ENCODE measurements at places on chromosomes 2 and 18.

DNA sequence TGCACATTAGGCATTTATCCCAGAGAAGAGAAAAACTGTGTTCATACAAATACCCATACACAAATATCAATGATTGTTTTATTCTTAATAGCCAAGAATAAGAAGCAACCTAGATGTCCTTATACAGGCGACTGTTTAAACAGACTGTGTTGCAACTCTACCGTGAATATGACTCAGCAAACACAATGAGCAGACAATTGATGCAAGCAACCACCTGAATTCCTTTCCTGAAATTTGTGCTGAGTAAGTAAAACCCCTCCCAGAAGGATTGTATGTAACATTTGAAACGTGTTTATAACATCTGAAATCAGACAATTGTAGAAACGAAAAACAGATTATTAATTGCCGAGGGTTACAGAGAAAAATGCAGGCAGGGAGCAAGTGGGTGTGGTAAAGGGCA is 621.9 kb upstream of the SOX11 start:
- no peak for DNase-seq

DNA sequence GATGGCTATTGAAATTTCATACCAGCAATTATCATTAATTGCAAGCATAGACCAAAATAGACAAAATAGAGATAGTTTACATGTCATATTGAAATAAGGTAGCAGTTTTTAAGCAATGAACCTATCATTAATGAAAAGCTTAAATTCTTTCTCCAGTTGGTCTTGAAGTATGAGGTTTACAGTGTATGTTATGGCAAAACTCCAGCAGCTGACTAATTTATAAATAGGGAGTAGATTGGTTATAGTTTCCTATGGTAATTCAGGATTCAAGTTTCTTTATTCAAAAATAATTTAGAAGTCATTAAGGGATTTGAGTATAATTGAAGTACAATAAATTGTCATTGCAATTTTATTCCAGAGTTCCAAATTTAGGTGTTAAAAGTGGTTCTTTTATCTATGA is 69.6 kb upstream of the COL5A2 start:
- no peak for DNase-seq

DNA sequence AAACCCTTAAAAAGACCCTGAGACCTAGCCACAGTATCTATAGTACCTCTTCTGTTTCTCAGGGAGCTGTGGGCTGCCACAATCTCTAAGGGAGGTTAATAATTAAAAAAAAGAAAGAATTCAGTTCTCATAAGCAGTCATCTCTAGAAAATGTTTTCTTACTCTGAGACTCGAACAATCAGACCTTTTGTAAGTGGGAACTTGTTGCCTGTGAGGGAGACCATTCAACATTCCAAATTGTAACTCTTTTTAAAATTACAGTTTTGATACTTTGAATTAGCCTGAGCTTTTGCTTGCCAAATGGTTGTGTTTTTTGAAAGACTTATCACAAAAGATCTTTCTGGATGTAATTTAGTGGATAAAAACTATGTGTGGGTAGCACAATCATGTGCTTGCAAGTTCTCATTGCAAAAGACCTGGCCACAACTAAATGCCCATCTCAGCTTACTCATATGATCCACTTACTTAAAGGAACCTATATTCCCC is 33.3 kb downstream of the IL1R2 start:
- DNase-seq, result no peak

DNA sequence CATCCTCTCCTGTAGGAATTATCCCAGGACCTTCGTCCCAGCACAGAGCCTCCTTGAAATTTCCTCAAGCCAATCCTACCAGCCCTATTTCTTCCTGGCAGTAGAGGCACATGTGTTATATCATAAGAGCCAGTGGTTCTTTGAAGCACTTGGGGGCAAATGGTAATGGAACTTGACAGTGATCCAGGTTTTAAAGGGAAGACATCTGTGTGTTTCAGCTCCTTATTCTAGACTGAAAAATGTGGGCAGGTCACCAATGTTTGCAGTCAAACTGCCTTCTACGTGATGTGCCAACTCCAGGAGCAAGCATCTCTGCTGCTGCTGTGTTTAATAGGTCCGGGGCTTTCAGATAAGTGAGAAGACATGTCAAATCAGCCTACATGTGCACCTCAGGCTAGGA is 157.1 kb downstream of the GALNT14 start:
- no peak for DNase-seq

DNA sequence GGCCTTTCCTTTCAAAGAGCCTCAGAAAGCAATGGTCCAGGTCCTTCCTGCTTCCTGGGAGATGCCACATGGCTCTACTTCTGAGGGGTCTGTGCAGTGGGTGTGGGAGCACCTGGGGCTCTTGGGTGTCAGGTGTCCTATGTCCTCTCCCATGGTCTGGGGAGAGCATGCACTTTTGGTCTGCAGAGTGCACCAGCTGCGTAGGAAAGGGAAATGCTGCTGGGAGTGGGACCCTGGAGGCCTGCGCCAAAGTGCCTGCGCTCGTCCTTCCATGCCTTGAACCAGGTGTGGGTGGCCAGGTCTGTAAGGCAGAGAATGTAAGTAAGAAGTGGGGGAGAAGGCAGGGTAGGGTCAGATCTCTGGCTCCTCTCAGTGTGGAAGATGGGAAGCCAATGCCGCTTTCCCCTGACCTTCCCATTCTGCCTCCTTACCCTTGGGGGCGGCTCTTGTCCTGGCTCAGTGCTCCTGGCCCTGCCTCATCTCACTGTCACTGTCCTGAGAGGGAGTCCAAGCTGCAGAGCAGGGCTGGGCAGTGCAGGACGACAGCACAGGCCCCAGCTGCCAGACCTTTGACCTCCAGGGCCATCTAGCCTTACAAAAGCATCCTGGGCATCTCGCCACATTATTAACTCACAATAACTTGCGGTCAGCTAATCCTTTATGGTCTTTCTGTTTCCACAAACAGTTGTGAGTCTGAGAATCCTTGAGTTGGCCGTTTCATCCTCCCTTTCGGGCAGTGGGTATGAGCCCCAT is 6.6 kb upstream of the PROM2 start:
- DNase-seq, result no peak

DNA sequence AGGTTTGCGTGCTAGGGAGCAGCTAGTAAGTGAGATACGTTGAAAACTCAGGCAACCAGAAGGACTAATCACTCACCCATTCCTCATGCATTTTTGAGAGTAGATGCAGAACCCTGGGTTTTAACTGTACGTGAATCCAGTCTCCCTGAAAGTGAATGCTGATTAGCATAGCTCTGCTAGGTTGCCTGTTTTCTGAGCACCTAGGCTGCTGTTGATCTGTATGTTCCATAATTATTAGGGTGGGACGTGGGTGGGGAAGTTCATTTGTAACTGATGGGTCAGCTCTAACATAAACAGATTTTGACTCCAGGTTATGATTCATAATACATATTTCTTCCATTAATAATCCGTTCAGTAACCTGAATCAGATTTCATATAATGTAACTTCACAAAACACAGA is 379.0 kb upstream of the FANCL start:
- DNase-seq, result no peak

DNA sequence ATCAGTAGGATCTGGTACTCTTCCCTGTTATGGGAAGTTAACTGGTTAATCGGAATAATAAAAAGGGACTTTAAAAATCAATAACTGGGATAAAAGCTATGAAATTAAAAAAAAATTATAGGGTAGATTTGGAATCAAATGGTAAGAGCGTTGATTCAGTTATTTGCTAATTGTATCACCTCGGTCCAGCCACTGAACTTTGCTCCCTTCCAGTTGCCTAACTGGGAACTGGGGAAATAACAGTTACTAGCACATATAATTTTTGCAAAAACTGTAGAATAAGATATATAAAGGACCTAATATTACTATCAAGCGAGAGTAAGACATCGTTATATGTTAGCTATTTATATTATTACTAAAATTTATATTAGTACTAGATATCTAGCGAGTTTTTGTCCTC is 302.1 kb downstream of the LRP1B start:
- no peak for DNase-seq

- no peak for DNase-seq
Measured at GRCh38 chr18:2515171-2515787, 56.0 kb downstream of the METTL4 start.

GRCh38 chr2:28084564-28084963 is 194.0 kb downstream of the BABAM2 start:
- no peak for DNase-seq

- DNase-seq, result no peak
Measured at GRCh38 chr2:14425869-14426268, 206.6 kb upstream of the LRATD1 start.

GRCh38 chr2:66095820-66096345 is 339.0 kb upstream of the MEIS1 start:
- DNase-seq, result no peak

GRCh38 chr18:72206814-72207213 is 337.3 kb downstream of the CBLN2 start:
- no peak for DNase-seq

DNA sequence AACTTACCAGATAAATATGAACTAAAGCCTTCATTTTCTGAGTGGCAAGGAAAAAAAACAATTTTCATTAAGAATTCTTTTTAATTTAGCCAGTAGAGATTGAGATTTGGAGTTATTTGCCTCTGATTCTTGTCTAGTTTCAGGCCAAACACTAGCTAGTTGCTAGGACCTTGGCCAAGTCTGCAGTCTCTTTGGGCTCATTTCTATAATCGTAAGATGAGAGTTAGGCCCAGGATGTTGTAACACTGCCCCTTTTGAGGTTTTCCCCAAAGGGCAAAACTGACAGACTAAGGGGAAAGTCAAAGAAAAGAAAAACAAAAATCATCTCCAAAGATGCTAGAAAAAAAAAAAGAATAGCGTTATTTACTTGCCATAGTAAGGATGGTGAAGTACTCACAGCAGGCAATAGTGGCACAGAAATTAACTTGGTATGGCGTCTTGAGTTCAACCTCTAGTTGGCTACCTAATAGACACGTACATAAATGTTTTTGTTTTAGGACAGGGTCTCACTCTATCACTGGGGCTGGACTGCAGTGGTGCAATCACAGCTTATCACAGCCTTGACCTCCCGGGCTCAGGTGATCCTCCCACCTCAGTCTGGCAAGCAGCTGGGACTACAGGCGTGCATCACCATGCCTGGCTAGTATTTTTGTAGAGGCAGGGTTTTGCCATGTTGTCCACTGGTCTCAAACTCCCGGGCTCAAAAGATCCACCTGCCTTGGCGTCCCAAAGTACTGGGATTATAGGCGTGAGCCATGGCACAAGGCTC is 23.0 kb upstream of the ADAM17 start:
- no peak for DNase-seq

GRCh38 chr2:191687867-191688266 is 9.9 kb downstream of the NABP1 start:
- DNase-seq, result no peak

DNA sequence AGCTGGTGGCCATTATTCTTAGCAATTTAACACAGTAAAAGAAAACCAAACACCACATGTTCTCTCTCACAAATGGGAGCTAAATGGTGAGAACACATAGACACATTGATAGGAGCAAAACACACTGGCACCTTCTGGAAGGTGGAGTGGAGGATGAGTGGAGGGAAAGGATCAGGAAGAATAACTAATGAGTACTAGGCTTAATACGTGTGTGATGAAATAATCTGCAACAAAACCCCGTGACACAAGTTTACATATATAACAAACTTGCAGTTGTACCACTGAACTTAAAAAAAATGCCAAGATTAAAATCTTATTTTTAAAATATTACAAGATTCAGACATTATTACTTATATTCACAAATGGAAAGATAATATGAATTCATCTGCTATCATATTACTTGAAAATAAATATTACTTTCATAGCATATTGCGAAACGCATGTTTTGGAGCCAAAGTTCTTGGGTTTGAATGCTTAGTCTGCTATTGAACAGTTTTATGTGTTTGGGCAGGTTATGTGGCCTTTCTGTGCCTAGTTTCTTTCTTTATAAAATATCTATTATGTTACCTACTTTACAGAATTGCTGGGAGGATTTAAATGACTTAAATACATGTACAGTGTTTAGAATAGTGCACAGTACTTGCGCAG is 20.5 kb downstream of the ANKRD62 start:
- no peak for DNase-seq

DNA sequence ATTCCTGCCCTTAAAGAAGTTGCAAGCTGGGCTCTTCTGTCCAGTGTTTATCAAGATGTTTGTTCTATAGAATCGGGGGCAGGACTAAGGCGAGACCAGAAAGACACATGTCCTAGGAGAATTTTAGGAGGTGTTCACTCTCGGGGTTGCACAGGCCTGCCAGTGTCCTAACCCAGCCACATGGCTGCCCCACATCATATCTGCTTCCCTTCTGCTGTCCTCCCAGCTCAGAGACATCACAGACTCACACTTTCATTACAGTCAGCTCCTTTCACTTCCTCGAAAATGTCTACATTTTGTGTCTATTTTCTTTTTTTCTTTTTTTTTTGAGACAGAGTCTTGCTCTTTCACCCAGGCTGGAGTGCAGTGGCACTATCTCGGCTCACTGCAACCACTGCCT is 10.7 kb upstream of the MRO start:
- DNase-seq, result no peak

DNA sequence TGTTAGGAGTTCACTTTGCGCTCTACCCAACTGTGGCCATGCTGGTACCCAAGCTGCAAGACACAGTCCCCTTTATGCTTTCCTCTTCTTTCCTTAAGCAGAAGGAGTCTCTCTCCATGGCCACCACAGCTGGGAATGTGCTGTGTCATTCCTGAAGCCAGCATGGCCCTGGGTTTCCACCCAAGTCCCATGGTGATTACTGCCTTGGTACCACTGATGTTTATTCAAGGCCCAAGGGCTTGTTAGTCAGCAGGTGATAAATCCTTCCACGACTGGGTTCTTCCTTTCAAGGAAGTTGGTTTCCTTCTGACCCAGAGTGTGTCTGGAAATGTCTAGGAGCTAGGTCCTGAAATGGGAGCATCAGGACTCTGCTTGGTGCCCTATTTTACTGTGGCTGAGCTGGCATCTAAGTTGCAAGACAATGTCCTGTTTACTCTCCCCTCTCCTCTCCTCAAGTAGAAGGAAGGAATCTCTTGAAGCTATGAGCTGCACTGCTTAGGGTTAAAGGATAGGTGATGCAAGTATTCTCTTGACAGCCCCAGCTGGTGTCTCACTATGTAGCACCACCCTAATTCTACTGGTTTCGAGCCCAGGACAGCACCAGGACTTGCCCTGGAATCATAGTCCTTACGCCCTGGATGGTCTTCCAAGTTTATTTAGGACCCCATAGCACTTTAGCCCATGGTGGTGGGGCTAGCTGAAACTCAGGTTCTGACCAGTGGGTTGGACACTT is 18.7 kb upstream of the NUP35 start:
- no peak for DNase-seq

GRCh38 chr2:239436076-239436475 is 35.3 kb upstream of the HDAC4 start:
- DNase-seq, result no peak

DNA sequence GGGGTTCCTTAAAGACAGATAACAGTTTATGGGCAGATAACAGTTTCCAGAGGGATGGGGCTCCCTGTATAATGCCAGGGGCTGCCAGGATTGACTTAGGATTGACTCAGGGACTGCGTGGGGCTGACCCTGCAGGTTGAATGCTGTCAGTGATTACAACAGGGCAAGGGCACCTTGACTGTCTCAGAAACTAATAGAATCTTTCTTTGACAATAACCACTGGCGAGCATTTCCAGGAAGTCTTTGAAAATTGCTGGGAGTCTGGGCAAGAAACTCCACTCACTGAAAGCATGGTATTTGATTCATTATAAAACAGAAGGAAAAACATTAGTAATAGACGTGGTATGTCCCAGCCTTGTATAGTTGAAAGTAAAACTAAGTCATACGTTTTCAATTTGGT is 101.0 kb downstream of the GPD2 start:
- no peak for DNase-seq

GRCh38 chr2:120768112-120769048 is 32.7 kb downstream of the GLI2 start:
- no peak for DNase-seq

- DNase-seq, result no peak
Measured at GRCh38 chr2:37854676-37855282, 70.3 kb upstream of the RMDN2 start.

All from effector memory CD4-positive, alpha-beta T cell (primary cell).